ENCODE measurements at places on chromosomes 7 and 10.

DNA sequence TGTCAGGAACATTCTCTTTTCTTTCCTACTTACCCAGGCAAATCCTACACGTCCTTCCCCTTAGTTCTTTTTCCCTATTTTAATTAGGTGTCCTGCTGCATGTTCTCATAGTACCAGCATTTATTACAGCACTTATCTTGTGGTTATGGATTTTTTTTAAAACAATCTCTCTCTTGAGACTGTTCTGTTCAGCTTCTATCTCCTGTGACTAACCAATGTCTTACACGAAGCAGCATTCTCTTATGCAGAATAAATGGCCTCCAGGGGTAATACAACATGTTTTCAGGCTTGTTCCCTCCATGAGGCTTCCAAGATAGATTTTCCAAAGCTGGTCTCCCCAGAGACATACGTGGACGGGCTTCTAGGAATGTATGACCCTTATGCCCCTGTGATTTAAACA lies 1096.1 kb upstream of the CELF2 start:
- DNase-seq = no peak

DNA sequence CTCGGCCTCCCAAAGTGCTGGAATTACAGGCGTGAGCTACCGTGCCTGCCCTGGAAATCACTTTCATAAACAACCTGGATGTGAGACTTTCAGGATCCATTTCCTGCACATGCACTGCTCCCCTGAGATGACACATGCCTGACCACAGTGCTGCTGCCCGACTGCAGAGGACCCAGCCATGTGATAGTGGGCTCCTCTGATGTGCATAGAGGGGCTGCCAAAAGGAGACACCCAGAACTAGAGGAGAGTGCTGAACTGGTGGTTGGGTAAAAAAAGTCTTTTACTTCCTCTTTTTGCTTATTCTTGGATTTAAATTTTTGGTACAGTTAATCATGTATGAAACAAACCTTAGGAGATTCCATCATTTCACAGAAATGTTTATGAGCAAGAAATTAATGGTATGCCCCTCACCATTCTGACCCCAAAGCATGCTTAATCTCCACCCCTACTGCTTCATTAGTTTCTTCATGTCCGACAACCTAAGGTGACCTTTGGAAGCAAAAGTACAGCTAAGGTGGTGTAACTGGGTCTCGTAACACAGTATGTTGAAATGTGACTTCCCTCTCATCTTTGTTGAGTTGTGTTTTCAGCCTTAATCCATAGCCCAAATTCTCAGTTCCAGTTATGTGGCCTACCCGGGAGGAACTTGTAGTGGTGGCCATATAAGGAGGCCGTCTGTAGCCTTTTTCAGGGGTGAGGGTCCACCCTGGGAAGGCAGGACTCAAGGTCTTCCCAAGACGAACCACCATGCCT lies 111.1 kb downstream of the RNF216 start:
- no peak for DNase-seq

- DNase-seq = no peak
Observed at GRCh38 chr7:81007051-81007450, 88.2 kb upstream of the SEMA3C start.

DNA sequence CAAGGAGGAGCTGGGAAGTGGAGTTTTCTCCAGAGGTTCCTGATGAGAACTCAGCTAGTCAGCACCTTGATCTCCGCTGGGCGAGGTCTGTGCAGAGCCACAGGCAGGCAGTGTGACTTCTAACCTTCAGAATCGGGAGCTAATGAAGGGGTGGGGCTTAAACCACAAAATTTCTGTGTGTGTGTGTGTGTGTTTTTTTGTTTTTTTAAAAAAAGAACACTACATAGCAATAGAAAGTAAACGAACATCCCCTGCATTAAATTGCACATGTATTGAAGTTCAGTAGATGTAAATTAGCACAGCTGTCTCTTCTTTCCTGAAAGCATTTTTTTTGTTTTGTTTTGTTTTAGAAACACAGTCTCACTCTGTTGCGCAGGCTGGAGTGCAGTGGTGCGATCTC lies 46.2 kb downstream of the RBM17 start:
- DNase-seq = no peak
